ENCODE measurements at places on chromosomes 3 and 15.

DNA sequence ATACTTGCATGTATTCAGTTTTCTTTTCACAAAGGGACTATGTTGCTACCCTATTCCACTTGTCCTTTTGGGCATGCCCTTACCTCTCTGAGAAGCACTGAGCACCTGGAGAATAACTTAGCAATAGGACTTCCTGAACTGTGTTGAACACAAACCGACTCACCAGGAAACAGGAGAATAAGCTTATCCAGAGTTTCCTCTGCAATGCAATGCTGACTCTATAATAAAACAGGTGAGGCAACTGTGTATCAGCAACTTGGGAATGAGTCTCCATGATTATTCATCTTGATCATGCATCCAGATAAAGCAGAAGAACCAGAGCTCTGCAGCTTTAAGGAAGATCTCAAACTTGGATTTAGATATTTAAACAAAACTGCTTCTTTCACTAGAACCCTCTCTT is 806.5 kb downstream of the IGSF11 start:
- ATAC-seq = no peak

GRCh38 chr3:46508850-46509591 is 11.2 kb downstream of the RTP3 start:
- no peak for ATAC-seq

GRCh38 chr15:62931650-62932049 is 110.9 kb upstream of the TPM1 start:
- no peak for ATAC-seq

GRCh38 chr15:100801256-100801900 is 78.3 kb upstream of the ALDH1A3 start:
- no peak for ATAC-seq

- peak; percentile 35 for ATAC-seq
Observed at GRCh38 chr15:39188930-39189329, 391.9 kb upstream of the THBS1 start.

GRCh38 chr15:101187820-101188636 is 63.8 kb downstream of the CHSY1 start:
- ATAC-seq = no peak

- ATAC-seq = no peak
Observed at GRCh38 chr3:130077636-130078035, 4.0 kb upstream of the ALG1L2 start.

DNA sequence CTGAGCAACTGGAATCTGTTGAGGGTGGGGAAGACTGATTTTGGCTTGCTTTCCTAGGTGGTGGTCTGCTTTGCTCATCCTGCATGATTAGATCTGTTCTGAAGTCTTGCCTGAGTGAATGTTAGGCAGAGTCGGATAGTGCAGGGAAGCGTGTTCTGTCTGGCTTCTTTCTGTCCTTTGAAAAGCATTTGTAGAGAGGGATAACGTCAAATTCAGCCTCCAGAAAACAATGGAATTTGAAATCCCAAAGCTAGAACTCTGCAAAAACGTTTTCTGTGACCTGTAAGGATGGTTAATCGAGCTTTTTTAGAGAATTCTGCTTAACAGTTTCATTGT is 1.4 kb downstream of the GLCE start:
- peak; percentile 33 for ATAC-seq

- no peak for ATAC-seq
Observed at GRCh38 chr3:172134352-172134751, 95.0 kb downstream of the FNDC3B start.

Measured in SK-N-SH treated with all-trans-retinoic acid at 6 μM for 48 hours (cell line).